ENCODE measurements at places on chromosomes 13 and 19. TPM values are rescaled to one million over a fixed set of nuclear protein-coding genes. Genes with fewer than 3 reads are reported as not detected.

- H3K27ac ChIP-seq, result no peak overlapping the region
- H3K4me1 ChIP-seq, result peaks cover 44% of the 10 kb centered on the region
- H3K36me3 ChIP-seq, result no peaks in the 10 kb centered on the region
- no peak for DNase-seq
- H3K4me3 ChIP-seq, result no peak overlapping the region
- H3K27me3 ChIP-seq, result peaks cover 8% of the 10 kb centered on the region
Observed at GRCh38 chr19:18789883-18790565, 1.1 kb downstream of the COMP start.

The ZNF628 gene
- total RNA-seq, result 16.2 TPM

The RXFP2 gene
- total RNA-seq, result not detected

GRCh38 chr13:40776681-40777165 lies 5.7 kb upstream of the MRPS31 start:
- H3K27ac ChIP-seq, result peak overlapping the region; percentile 82
- peak; percentile 74 for DNase-seq
- H3K4me3 ChIP-seq, result peak overlapping the region; percentile 31

DNA sequence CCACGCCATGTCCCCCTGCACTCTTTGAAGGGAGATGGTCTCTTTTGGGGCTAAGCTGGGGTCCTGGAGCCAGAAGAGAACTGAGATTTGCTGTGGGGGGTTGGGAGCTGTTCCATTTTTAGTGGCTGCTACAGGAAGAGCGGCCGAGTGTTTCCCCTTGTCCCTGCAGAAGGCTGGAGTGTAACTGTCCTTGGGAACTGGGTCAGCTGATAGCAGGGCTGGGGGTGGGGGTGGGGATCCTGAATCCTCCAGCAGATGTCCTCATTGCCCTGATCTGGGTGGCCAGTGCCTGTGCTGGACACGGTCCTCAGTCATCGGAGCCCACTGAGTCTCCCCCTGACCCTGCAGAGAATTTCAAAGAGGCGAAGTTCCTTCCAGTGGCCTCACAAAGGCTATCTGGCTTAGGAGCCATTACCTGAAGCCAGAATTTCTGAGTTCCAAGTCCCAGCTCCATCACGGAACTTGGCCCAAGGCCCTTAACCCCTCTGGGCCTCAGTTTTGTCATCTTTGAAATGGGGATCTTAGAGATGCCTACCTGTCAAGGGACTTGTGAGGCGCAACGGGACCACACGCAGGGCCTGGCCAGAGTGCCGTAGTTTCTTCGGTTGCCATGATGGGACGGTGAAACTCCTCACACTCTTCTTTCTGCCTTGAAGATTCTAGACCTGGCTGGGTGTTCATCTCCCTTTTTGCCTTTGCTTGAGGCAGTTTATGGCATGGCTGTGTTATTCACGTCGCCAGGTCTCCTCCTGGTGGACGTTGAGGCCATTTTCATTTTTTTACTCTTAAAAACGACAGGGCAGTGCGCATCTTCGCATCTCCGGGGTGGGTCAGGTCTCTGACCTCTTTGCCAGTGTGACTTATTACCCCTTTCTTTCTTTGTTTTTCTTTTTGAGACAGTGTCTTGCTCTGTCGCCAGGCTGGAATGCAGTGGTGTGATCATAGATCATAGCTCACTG lies 51.9 kb downstream of the DNM2 start:
- no peaks in the 10 kb centered on the region for H3K27me3 ChIP-seq
- H3K4me1 ChIP-seq, result no peaks in the 10 kb centered on the region
- no peak overlapping the region for H3K4me3 ChIP-seq
- H3K27ac ChIP-seq, result peak overlapping the region; percentile 12
- peaks cover 4% of the 10 kb centered on the region for H3K36me3 ChIP-seq

- no peaks in the 10 kb centered on the region for H3K4me1 ChIP-seq
- no peak overlapping the region for H3K27ac ChIP-seq
- H3K27me3 ChIP-seq, result no peaks in the 10 kb centered on the region
- H3K4me3 ChIP-seq, result no peak overlapping the region
- DNase-seq, result no peak
Observed at GRCh38 chr13:95741584-95742563, 64.9 kb downstream of the DNAJC3 start.

The ENOX1 gene
- total RNA-seq, result not detected

The KANK2 gene
- total RNA-seq, result 0.70 TPM

- no peaks in the 10 kb centered on the region for H3K36me3 ChIP-seq
- H3K27me3 ChIP-seq, result peaks cover 43% of the 10 kb centered on the region
- H3K4me1 ChIP-seq, result no peaks in the 10 kb centered on the region
Observed at GRCh38 chr19:2495130-2495641, 19.3 kb downstream of the GADD45B start.

DNA sequence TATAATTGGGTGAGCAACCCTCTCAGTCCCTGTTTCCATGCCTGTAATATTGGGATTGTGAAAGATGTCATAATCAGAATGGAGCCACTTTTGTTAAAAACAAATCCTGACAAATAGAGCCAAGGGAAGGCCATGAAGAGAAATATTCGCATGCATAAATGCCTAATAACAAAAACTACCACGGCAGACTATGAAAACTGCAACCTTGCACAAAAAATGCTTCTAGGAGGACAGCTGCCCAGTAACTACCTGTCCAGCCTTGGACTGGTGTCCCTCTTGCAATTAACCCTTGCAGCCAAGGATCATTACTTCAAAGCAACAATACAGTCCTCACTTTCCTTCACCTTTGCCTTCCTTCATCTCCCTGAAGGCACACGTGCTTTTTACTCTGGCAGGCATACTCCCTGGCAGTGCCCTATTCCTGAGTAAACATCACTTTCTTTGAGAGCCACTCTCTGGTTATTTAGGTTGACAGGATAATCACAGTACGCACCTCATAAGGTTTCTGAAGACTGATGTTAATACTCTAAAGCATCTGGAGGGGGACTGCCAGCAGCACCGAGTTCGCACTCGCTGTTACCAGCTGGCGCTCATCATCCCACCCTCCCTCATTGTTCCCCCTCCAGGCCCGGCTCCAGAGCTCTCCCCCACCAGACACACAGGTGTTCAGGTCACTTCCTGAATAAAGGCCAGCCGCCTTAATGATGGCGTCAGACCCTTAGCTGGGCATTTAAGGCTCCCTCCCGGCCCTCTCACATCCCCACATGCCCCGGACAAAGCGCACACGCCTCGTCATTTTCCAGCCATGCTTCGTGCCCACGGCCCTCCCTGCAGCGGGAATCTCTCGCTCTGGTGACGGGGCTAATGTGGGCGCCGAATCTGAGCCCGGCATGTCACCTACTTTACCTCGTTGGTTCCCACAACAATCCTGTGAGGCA lies 57.3 kb downstream of the CDADC1 start:
- H3K4me1 ChIP-seq, result peaks cover 11% of the 10 kb centered on the region
- H3K27me3 ChIP-seq, result no peaks in the 10 kb centered on the region
- H3K4me3 ChIP-seq, result no peak overlapping the region

- no peaks in the 10 kb centered on the region for H3K36me3 ChIP-seq
- no peaks in the 10 kb centered on the region for H3K4me1 ChIP-seq
- H3K27me3 ChIP-seq, result no peaks in the 10 kb centered on the region
Observed at GRCh38 chr13:101017123-101017872, 342.7 kb upstream of the TMTC4 start.

GRCh38 chr13:78562237-78562889 lies 41.0 kb downstream of the POU4F1 start:
- H3K4me1 ChIP-seq, result no peaks in the 10 kb centered on the region
- H3K27me3 ChIP-seq, result no peaks in the 10 kb centered on the region
- DNase-seq, result no peak
- H3K4me3 ChIP-seq, result no peak overlapping the region
- no peaks in the 10 kb centered on the region for H3K36me3 ChIP-seq

GRCh38 chr19:13262450-13262849 lies 112.2 kb downstream of the IER2 start:
- no peak overlapping the region for H3K27ac ChIP-seq
- H3K36me3 ChIP-seq, result no peaks in the 10 kb centered on the region
- DNase-seq, result no peak

The CELF5 gene
- 1.9 TPM for total RNA-seq

The TBXA2R gene
- total RNA-seq, result 3.5 TPM

DNA sequence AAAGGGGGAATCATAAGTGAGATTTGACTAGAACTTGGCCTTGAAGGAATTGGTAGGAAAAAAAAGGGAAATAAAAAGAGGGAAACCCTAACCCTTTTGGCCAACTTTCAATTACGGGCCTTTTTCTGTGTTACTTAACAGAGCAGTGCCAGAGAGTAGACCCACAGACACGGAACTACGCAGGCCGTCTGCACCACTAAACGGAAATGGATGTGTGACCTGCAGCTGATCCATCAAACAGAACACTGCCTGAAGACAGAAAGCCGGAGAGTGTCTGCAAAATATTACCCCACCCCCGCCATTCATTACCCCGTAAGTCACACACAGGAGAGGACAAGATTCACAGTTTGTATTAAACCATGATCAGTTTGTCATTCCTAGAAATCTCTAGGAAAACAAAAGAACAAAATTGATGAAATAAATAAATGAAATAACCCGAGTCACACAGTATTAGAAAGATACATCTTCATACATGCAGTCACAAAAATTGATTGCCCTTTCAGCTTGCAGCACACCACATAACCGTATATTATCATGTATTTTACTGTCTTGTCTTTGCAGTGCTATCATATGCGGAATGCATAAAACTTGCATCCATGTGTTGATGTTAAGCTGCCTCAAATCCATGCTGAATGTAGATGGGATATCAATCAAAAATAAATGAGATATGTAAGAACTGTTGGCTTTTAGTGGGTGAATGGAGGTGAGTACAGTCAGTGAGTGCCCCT lies 424.7 kb downstream of the IRS2 start:
- DNase-seq, result no peak
- H3K27ac ChIP-seq, result no peak overlapping the region
- no peak overlapping the region for H3K4me3 ChIP-seq
- no peaks in the 10 kb centered on the region for H3K36me3 ChIP-seq

The KIR2DL4 gene
- total RNA-seq, result 0.25 TPM

DNA sequence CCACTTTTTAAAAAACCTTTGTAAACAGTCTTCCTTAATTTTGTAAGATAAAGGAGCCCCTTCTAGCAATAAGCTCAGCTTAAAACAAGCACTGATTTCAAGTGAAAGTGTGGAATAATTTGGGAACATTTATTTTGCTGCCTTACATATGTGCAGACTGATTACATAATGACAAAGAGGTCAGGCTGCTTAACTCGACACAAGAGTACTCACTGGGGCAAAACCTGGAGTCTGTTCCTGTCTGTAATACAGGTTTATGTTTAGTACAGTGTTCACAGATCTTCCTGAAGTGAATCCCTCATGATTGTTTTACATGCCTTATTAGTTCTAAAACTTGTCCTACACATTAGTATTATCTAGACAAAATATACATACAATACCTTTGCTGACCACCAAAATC lies 609.8 kb downstream of the LMO7 start:
- H3K4me3 ChIP-seq, result no peak overlapping the region
- H3K27ac ChIP-seq, result no peak overlapping the region
- H3K4me1 ChIP-seq, result no peaks in the 10 kb centered on the region
- DNase-seq, result no peak
- no peaks in the 10 kb centered on the region for H3K36me3 ChIP-seq
- no peaks in the 10 kb centered on the region for H3K27me3 ChIP-seq

- no peak for DNase-seq
- H3K4me3 ChIP-seq, result no peak overlapping the region
- H3K4me1 ChIP-seq, result no peaks in the 10 kb centered on the region
- no peaks in the 10 kb centered on the region for H3K27me3 ChIP-seq
- no peak overlapping the region for H3K27ac ChIP-seq
- H3K36me3 ChIP-seq, result no peaks in the 10 kb centered on the region
Observed at GRCh38 chr13:95533545-95534160, 18.9 kb upstream of the CLDN10 start.

The LGI4 gene
- 0.41 TPM for total RNA-seq

GRCh38 chr13:114005206-114005724 lies 31.4 kb upstream of the C13orf46 start:
- no peak for DNase-seq
- H3K27me3 ChIP-seq, result no peaks in the 10 kb centered on the region
- no peaks in the 10 kb centered on the region for H3K4me1 ChIP-seq
- no peak overlapping the region for H3K27ac ChIP-seq

The ERICH6B gene
- total RNA-seq, result not detected

The TPT1 gene
- 8,813 TPM for total RNA-seq

The RNF113B gene
- total RNA-seq, result not detected

GRCh38 chr19:41484822-41485221 lies 41.9 kb downstream of the ERICH4 start:
- no peaks in the 10 kb centered on the region for H3K4me1 ChIP-seq
- DNase-seq, result no peak
- H3K27ac ChIP-seq, result no peak overlapping the region
- peaks cover 43% of the 10 kb centered on the region for H3K27me3 ChIP-seq
- no peaks in the 10 kb centered on the region for H3K36me3 ChIP-seq

DNA sequence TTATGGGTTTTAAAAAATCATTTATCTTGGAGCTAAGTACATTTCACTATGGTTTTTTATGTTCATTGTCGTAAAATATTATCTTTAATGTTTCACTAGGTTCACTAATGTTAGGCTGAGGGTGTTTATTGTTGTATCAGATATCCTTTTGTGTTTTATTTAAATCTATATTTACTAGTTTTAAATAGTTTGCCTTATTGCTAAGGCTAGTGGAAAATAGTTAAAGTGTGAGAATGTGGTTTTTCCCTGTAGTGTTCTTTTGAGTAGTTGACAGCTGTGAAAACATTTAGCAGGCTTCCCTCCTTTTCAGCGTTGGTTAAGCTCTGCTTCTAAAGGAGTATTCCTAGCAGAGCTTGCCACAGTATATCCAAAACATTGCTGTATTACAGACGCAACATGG lies 139.0 kb downstream of the TM9SF2 start:
- DNase-seq, result no peak
- H3K4me1 ChIP-seq, result no peaks in the 10 kb centered on the region
- H3K4me3 ChIP-seq, result no peak overlapping the region
- no peaks in the 10 kb centered on the region for H3K36me3 ChIP-seq
- no peaks in the 10 kb centered on the region for H3K27me3 ChIP-seq
- no peak overlapping the region for H3K27ac ChIP-seq

- no peaks in the 10 kb centered on the region for H3K4me1 ChIP-seq
- no peak overlapping the region for H3K27ac ChIP-seq
- no peak for DNase-seq
- no peak overlapping the region for H3K4me3 ChIP-seq
Observed at GRCh38 chr13:30832377-30832776, 73.7 kb upstream of the MEDAG start.

DNA sequence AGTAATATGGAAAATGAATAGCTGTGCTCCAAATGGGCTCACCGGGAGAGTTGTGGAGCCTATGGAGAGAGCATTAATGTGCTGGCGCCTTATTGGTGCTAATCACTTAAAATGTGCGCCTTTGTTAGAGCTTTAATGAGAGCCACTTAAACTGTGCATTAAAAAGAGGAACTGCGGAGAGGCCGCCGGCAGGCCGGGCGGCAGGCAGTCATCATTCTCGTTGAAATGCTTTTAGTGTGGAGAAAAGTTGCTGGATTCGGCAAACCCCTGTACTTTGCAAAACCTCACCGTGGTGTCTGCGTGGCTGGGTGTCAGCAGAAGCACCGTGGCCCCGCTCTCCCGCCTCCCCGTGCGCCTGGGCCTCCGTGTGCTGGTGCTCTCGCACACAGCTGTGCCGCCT lies 105.5 kb downstream of the KDM4B start:
- DNase-seq, result no peak
- no peak overlapping the region for H3K4me3 ChIP-seq
- no peak overlapping the region for H3K27ac ChIP-seq
- H3K36me3 ChIP-seq, result peaks cover 36% of the 10 kb centered on the region
- H3K27me3 ChIP-seq, result no peaks in the 10 kb centered on the region

The RFPL4AL1 gene
- total RNA-seq, result not detected

All from T-cell (primary cell).